G401 (cell line): ENCODE measurements at places on chromosomes 6 and 20.

GRCh38 chr20:33862709-33863403 is 51.7 kb downstream of the CHMP4B start:
- DNase-seq: no peak

GRCh38 chr20:44218446-44218845 is 7.9 kb upstream of the OSER1 start:
- DNase-seq: no peak

- no peak for DNase-seq
Observed at GRCh38 chr6:146297815-146298214, 245.8 kb upstream of the RAB32 start.

GRCh38 chr20:17634661-17635331 is 47.2 kb downstream of the RRBP1 start:
- no peak for DNase-seq

GRCh38 chr6:149045404-149045803 is 272.1 kb upstream of the TAB2 start:
- DNase-seq: no peak

- DNase-seq: no peak
Observed at GRCh38 chr6:149293244-149293643, 24.3 kb upstream of the TAB2 start.

GRCh38 chr6:43021270-43022047 is at the start of gene RRP36:
TSS of gene RRP36 (plus strand) at chr6:43021623. CDS start at chr6:43021655, 32 bp downstream.
- DNase-seq: peak; percentile 84

DNA sequence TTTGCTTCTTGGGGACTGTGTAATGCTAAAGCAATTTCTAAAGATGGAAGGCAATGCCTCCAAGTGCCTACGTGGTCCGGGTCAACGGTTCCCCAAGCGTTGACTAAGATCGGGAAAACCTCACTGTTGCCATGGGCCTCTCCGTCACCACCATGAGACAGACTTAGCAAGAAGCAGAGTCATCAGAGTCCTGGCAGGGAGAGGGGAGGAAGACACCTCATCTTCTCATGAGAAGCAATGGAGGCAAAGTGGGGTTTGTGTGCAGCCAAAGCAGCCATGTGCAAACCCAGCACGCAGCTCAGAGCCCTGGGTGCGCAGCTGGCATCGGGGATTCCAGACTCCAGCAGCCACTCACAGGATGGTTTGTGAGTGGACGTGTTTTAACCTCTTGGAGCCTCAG is 111.4 kb downstream of the SYNDIG1 start:
- no peak for DNase-seq

GRCh38 chr6:160882791-160883279 is 108.7 kb upstream of the MAP3K4 start:
- DNase-seq: no peak

DNA sequence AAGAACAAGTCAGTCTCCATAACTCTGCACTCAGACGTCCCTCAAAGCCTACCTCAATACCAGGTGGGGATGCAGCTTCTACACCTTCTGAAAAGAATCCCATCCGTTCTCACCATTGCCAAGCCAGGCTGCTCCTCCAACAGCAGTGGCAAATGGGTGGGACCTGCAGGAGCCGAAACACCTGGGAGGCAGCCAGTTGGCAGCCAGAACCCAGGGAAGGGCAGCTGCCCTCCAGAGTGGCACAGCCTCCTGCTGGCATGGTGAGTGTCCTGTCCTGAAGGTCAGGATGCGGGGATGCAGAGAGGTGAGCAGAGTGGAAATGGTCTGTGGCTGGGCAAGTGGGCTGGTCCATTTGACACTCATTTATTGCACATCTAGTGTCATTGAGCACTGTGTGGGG is 210.6 kb upstream of the CDH4 start:
- no peak for DNase-seq

DNA sequence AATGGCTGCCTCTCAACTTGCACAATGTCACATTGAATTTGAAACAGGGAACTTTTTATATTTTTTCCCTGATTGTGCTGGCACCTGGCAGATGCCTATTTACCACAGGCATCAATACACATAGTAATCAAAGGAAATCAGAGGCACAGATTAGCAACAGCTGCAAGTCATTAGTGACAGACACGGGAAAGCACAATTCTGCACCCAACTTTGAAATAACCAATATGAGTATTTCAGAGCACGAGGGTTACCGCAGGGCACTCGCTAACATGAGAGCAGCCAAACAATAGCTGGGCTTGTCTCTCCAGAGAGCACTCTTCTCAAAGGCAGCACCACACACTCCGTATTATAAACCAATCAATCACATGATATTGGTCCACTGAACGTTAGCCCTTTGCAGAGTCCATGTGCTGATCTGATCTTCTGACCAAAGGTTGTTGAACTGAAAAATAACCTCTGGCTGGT is 149.5 kb downstream of the RNF144B start:
- no peak for DNase-seq

- no peak for DNase-seq
Observed at GRCh38 chr6:80105972-80106417, 476 bp upstream of the BCKDHB start.

GRCh38 chr6:107630348-107630977 is 140.5 kb downstream of the SOBP start:
- no peak for DNase-seq

GRCh38 chr6:11951868-11952267 is 60.2 kb upstream of the HIVEP1 start:
- DNase-seq: no peak

- DNase-seq: no peak
Observed at GRCh38 chr6:144123836-144124235, 26.5 kb upstream of the STX11 start.

GRCh38 chr6:47456536-47456975 is 21.0 kb upstream of the CD2AP start:
- DNase-seq: no peak

GRCh38 chr20:51028616-51029212 is 5.8 kb upstream of the KCNG1 start:
- no peak for DNase-seq

DNA sequence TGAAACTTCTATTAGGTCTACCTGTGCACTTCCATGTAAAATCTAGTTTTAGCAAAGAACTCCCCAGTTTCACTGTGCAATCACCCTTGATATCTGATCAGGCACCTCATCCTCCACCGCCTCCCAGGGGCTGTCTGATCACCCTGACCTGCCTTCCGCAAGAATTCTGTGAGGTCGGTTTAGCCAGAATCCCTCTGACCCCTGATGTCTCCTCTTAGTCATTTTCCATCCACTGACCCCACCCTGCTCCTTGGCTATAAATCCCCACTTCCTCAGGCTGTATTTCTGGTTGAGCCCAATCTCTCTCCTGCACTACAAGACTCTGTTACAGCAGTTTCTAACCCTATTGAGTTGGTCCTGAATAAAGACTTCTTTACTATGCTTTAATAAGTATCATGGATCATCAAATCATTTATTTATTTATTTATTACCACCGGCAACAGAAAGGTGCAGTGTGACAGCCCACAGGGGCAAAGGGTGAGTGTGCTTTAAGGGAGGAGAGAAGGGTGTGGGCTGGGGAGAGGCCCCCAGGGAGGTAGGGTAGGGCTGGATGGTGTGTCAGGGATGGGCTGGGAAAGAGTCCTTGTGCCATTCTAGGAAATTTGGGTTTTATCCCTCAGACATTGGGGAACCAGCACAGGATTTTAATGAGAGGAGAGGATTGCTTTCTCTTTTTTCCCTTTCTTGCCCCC is 11.2 kb upstream of the SERPINB6 start:
- no peak for DNase-seq

DNA sequence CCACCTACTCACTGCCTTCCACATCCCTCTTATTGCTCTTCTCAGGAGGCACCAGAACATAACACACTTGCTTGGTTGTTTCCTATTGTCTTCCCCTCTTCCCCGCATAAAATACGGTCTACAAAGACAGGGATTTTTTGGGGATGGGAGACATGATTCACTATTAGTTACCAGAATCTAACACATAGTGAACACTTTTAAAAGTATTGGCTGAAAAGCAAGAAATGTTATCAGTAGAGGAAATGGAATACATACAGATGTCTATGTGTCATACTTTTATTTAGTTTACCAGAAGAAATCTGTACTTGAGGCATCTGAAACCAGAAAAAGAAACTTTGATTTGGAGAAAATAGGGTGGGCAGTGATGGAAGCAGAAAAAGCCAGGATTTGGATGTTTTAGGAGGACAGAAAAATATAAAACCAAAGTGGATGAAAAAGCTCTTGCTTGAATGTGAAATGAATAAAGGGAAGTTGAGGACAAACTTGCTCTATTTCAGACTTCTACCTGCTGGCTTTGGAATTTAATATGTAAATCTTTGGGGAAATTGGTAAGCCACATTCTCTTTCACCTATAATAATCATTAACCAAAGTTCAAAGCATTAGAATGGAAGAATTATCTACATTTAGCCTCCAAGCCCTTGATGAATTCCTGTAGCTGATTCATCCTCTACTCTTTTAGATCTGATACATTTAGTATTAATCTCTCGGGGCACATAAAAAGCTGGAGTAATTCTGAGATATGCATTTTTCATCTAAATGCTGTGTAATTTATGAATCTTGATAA is 82.6 kb downstream of the DOK5 start:
- no peak for DNase-seq

GRCh38 chr6:169185692-169186485 is 67.8 kb downstream of the THBS2 start:
- DNase-seq: no peak

DNA sequence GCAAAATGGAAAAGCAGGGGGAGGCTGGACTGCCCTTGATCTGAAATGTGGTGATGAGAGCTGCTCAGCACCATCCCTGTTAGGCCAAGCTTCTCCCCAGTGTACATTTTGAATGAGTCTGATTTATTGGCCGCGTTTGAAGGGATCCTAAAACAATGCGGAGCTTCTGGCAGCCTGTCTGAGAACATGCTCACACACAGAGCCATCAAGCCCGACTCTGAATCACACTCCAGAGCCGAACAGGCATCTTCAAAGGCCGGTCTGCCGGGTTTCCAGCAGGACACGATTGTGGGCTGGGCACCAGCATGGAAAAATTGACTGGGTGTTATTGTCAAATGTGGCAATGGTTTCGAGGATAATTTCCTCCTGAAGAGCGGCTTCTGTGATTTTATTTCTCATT is 235.9 kb downstream of the TFAP2C start:
- no peak for DNase-seq

GRCh38 chr6:17167327-17167979 is 65.6 kb downstream of the STMND1 start:
- no peak for DNase-seq

GRCh38 chr20:12906361-12906760 is 102.4 kb upstream of the SPTLC3 start:
- no peak for DNase-seq

- DNase-seq: peak; percentile 83
Observed at GRCh38 chr6:34055223-34055933, 90.5 kb downstream of the GRM4 start.

- no peak for DNase-seq
Observed at GRCh38 chr20:11452326-11452725, 465.4 kb upstream of the BTBD3 start.

DNA sequence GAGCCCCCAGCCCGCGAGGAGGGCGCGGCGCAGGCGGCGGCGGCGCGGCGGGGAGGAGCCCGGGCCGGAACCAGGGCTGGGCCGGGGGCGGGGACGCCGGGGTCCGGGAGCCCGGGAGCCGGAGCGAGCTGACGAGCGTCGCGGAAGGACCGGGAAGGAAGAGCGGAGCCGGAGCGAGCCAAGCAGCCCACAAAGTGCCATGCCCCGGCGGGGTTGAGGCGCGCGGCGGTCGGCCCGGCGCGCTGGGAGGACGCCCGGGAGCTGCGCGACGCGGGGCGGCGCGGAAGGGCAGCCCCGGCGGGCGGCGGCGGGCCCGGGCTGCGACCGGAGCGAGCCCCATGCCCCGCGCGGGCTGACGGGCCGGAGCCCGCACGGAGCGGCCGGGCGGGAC is 289 bp downstream of the FOXP4 start:
- DNase-seq: no peak

DNA sequence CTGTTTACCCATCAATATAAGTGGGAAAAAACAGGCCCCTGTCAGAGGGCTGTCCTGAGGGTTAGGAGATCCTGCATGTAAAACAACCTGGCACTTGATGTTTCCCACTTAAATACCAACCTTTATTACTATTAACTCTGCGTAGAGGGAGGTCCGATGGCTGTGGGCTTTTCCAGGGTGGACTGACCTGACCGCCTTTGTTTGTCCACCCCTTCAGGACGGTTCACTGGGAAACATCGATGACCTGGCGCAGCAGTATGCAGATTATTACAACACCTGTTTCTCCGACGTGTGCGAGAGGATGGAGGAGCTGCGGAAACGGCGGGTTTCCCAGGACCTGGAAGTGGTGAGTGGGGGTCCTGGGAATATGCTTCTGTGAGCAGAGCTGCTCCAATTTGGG is 47.3 kb downstream of the SASH1 start:
- no peak for DNase-seq

DNA sequence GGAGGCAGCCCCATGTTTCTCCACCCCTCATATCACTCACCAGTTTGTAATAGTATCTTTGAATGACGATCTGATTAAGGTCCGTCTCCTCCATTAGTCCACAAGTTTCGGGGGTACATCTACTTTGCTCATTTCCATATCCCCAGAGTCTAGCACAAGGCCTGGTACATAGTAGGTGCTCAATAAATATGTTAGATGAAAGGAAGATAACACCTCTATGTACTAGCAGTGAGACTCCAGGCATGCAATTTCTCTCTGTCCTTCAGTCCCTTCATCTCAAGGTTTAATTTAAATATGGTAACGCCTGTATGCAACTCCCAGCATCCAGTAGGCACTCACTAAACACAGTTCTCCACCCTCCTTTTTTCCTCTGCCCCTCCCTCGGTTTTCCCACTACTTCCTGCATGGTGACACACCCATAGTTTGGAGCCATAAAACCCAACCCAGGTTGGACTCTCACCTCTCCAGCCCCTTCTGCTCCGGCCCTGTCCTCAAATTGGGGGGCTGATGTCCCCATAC is 461 bp upstream of the HNF4A start:
- no peak for DNase-seq

GRCh38 chr6:90347411-90347851 is 50.8 kb upstream of the BACH2 start:
- DNase-seq: no peak

DNA sequence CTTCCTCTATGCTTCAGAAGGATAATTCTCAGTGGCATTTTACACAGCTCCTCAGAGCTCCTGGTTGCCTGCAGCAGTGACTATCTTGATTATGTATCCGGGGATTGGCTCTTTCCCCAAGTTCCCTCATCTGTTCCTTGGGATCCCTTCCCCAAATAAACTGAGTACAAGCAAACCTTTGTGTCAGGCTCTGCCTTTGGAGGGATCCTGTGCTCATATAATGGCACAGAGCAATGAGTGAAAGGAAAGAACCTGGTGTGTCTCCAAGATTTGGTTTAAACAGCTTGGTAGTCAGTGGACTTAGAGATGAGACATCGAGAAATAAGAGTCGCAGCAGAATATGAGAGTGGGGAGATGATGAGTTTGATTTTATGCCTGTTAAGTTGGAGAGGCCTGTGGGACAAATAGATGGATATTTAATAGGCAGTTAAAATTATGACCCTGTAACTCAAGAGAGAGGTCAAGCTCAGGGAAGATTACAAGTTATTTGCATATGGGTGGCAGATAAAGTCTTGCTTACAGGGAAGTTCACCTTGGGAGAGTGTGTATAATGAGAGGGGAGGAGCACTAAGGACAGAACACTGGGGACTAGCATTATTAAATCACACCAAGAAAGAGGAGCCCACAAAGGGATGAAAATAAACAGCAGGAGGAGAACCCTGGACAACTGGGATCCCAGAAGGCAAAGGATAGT is 44.1 kb upstream of the GCLC start:
- no peak for DNase-seq

- DNase-seq: no peak
Observed at GRCh38 chr6:140988780-140989179, 1143.9 kb upstream of the GJE1 start.
